Gastrocnemius medialis (tissue), 4 donors: ENCODE measurements at places on chromosomes 4 and X.
A peak's percentile ranks its signal among the peaks of the same experiment; 100 is the strongest.

DNA sequence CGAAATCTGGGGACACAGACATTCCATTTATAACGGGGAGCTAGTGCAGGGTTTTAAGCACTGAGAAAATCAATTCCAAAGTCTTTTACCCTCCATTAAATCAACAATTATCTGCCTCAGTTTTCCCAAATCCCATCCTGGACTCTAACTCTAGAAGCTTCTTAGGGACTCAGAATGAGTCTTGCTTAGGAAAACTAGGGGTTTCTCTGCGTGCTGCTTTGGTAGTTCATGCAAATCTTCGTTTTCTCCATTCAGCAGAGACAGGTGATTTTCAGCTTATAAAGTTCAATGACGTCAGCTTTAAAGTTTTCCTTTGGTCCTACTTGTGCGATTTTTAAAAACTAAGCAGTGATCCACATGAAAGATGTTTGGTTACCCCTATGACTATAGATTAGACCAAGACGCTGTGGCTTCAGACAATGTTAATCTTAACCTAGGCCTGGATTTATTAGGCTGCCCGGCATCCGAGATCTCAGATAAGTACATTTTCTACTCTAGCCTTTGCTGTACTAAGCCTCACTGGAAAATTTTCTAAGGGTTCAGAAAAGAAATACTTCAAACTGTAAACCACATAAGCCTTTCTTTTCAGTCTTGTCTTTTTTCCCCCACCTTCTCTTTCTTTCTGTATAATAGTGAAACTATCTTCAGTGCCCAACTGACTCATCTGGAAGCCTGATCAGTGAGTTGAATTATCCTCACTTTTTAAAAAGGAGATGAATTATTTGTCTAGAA, 121.4 kb upstream of the GATB start:
- DNase-seq = no peak

GRCh38 chrX:23616361-23616760, 50.9 kb upstream of the PRDX4 start:
- no peak for DNase-seq

DNA sequence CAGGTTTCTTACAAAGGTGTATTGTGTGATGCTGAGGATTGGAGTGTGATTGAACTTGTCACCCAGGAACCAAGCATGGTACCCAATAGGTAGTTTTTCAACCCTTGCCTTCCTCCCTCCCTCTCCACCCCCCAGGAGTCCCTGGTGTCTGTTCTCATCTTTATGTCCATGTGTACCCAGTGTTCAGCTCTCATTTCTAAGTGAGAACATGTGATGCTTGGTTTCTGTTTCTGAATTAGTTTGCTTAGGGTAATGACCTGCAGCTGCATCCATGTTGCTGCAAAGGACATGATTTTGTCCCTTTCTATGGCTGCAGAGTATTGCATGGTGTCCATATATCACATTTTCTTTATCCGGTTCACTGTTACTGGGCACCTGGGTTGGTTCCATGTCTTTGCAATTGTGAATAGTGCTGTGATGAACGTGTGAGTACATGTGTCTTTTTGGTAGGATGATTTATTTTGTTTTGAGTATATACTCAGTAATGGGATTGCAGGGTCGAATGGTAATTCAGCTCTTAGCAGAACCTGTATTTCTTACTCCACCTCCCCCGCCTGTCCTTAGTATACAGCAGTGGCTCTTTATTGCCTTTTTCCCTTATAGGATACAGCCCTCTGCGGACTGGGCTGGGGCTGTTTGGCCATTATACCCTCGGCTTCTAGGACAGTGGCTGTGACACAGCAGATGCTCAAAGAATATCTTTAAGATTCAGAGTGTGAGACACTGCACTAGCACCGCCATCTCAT, 145.4 kb downstream of the PTTG2 start:
- no peak for DNase-seq

DNA sequence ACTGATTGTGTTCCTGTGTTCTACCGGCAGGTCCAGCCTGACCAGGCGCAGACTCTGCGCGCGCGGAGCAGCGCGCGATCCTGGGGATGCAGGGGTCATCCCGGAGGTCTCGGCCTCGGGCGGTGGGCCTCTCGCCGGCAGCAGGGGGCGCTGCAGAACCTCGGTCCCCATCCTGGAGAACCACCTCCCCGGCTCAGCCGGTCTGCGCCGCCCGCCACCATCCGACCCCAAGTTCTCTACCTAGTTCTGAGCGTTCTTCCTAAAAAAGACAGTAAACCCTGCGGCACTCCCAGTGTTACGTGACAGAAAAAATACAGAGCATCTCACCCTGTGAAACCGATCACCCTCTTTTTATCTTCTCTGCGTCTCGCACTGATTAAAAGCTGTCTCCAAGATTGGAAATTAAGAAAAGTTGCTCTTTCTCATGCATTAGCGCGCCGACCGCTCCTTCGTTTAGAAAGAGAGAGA, 1.6 kb downstream of the TRPC3 start:
- peak; percentile 13 for DNase-seq

DNA sequence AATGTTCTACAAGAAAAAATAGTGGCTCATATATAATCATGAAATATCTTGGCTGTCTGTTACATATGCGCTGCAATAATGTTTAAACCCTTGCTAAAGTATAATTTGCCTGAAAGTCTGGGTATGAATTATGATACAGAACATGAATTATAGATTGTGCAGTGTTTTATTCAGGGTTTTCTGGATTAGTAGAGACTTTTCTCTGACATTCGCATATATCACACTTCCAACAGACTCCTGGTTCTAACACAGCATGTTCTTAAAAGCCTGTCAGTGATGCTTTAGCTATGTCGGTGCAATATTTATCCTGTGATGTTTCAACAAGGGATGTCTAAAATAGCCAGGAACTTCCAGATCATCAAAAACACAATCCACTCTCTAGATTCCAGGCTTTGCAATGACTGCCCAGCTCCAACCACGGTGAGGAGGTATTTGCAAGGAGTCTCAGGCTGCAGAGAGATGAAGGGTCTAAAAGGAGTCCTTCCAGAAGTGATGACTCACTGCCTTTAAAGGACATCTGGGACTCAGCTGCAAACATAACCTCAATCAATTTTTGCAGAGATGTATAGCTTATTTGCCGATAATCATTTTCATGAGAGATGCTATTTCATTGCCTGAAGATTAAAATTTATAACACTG, 69.4 kb downstream of the RWDD4 start:
- DNase-seq = no peak

DNA sequence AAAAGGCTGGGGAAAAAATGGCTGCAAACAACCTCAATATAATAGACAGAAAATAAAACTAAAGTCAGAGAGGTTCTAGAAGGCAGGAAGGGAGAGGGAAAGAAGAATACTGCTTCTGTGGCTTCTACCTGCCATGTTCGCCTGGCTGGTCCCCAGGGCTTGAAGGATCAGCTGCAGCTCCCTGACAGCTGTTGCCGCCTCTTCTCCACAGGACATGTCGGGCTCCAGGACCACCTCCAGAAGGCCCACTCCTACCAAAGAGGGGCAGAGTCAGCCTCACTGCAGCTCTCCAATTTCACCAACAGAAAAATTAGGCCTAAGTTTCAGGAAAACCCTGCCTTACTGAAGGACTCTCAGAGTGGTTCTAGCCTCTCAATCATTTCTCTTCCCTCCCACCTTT, 44.9 kb downstream of the GATB start:
- DNase-seq = no peak

DNA sequence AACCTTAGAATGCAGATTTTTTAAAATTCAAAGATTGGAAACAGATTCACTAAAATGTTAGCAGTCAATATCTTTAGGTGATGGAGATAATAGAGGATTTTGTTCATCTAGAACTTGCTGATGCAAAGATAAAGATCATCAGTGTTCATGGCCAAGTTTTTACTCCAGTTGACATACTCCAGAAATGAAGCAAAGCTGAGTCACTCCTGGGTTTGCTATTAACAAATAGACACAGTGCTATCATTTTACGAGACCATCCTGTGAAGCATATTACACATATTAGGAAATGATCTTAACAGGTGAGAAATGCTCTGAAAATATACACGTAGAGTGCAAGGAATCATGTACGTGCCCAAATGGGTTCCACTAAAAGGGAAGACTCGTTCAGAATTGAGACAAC, 170.6 kb upstream of the FAM9B start:
- no peak for DNase-seq

DNA sequence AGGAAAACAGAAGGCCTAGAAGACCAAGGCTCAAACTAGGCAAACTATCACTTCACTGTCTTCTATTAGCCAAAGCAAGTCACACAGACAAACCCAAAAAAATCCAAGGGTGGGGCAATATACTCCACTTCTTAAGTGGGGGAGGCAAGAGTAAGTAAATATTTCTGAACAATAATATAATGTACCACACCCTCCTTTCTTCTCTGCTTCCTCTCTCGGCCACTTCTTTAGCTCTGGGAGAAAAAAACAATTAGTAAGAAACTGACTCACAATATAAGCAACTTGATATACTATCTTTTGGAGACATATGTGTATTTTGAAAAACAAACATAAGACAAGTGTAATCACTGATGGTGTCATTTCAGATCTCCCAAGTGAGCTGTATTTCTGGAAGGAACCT, 14.8 kb downstream of the DCAF8L1 start:
- no peak for DNase-seq

DNA sequence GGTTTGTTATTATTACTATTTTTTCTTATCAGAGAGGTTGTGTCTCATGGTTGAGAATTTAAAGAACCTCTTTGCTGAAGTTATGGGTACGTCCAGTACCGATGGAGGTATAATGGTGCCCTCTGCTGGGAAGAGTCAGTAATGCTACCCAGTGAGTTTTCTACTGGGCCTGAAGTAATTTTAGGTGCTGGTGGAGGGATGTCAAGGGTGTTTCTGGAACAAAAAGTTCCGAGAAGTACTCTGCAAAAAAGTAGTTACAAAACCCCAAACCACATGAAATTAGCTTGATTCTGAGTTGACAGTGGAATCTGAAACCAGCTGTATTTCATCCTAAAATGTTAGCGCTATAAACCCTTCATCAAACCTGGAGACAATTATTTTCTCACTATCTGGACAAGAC, 102.5 kb upstream of the MID1 start:
- DNase-seq = peak; percentile 38

DNA sequence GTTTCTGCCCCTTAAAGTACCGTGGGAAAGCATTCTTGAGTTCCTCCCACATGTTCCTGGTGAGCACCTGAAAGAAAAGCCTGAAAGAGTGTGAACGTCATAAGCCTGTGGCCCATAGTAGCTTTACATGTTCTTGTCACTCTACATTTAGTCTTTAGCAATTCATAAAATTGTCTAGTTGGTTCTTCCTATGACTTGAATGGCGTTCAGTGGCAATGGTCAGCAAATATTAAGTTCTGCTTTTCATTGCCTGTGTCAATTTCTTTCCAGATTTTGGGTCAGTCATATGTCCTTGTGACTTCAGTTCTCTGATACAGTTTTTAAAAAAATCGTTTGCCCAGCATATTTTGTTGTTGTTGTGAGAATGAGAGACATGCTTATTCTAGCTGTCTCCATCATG, 650.0 kb upstream of the BOD1L1 start:
- no peak for DNase-seq

DNA sequence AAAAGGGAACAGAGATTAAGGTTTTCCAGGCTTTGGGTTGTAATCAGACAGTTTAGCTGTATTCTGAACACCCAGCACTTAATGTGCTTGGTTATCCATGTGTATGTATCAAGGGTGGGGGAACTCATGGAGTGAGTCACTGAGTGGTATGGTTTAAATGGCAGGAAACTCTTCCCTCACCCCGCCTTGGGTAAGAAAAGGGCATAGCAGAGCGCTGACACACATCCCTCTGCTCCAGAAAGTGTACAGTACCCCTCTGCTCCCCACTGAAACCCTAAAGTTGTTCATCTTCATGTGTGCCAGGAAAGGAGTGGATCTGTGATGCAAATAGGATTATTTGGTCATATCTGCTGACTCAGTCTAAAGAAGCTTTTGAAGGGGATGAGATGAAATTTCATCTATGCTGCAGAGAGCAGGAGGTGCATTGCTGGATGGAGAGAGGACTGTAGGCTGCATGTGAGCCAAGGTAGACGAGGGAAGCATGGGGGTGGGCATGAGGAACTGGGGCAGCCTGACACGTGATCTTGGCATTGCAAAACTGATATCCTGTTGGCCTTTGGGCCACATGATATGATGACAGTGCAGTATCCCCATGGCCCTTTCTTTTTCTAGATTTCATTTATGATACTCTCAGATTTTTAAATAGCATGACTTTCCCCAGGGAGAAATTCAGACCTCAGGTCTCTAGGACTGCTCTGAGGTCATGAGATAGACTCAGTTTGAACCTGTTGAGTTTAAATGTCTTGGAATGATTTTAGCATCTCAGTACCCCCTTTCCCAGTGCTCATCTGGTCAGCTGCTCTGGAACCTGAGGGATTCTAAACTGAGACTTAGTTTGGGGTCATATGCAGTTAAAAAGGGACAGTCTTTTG, 84.8 kb downstream of the TMEM164 start:
- DNase-seq = peak; percentile 89

- DNase-seq = no peak
These were observed 48.7 kb downstream of the CPZ start for GRCh38 chr4:8641256-8641655.

- no peak for DNase-seq
These were observed 1074.1 kb upstream of the SLIT2 start for GRCh38 chr4:19177616-19178015.

DNA sequence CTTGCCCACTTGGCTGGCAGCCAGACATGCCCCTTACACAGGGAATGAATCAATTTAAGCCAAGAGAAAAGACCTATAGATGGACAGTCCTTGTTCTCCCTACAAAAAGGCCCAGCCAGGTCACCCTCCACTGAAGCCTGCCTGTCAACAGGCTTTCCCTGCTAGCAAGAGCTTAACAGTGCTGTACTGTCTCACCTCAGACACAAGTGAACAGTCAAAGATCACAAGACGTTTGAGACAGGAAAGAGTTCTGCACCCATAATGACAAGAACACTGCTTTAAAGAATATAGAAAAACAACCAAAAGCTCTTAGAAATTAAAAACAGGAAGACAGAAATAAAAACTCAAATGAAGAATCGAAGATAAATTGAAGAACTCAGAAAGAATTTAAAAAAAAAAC, 4.6 kb downstream of the RNF175 start:
- DNase-seq = no peak

DNA sequence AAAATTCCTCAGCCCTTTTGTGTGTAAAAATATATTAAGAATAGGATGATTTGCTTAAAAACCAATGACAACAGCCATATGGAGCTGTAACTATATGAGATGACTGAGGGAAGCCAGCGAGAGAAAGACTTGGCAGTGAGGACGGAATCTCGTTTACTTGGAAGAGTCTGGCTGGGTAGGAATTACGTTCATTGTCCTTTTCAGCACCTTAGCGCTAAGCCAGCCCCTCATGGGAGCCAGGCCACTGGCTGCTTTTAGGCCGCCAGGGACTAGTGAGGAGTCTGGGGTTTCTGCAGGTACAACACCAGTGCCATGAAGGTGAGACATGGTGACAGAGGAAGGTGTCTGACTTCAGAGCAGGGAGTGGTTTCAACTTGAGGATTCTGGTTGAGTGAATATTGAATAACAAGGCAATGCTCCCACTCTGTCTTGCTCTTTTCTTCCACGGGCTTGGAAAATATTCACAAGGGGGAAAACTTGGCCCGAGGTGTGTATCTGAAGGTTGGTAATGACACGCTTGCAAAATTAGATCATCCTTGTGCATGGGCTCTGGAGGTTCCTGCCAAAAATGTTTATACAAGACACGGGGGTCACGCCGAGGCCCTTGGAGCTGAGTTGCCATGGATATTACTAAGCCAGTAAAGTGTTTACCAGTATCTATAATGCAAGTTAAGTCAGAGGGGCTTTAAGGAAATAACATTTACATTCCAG, 17.4 kb downstream of the KLF3 start:
- DNase-seq = no peak

GRCh38 chrX:15943391-15943790, 88.8 kb upstream of the AP1S2 start:
- DNase-seq = no peak
